ENCODE measurements at places on chromosomes 4 and X.

DNA sequence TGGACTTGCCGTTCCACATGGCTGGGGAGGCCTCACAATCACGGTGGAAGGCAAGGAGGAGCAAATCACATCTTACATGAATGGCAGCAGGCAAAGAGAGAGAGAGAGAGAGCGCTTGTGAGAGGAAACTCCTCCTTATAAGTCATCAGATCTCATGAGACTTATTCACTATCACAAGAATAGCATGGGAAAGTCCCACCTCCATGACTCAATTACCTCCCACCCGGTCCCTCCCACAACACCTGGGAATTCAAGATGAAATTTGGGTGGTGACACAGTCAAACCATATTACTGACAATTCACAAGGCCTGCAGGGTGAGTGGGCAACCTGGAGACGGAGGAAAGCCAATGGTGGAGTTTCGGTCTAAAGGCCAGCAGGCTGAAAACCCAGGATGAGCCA, 394.3 kb upstream of the TRAM1L1 start:
- DNase-seq = no peak

- DNase-seq = no peak
Measured at GRCh38 chr4:156036496-156036895, 82.8 kb upstream of the CTSO start.

GRCh38 chr4:89922848-89923416, 28.3 kb downstream of the MMRN1 start:
- DNase-seq = no peak

- no peak for DNase-seq
Measured at GRCh38 chrX:147537172-147537571, 374.5 kb upstream of the FMR1 start.

GRCh38 chr4:106286611-106287010, 29.4 kb downstream of the TBCK start:
- no peak for DNase-seq

DNA sequence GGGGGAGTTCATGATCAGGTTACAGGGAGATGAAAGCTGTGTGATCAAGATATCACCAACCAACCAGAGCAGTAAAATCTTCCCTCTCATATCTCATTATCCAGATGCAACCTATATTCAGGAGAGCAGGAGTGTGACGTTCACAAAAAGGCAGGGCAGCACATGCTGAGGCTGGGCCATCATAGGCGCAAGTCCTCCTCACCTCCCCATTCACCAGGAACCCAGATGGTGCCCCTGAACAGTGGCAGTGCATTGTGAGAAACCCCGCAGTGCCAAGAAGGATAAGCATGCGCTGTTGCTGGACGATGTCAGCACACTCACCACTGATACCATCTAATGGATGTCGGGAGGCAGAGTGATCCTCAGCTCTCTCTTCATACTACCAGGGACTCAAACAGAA, 170.9 kb downstream of the COL25A1 start:
- DNase-seq = no peak

DNA sequence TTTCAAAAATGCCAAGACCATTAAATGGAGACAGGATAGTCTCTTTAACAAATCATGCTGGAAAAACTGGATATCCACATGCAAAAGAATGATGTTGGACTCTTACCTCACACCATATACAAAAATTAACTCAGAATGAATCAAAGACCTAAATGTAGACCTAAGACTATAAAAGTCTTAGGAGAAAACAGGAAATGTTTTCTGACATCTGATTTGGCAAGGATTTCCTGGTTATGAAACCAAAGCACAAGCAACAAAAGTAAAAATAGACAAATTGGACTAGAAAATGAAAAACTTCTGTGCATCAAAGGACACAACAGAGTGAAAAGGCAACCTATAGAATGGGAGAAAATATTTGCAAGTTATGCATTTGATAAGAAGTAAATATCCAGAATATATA, 37.6 kb downstream of the ARFIP1 start:
- DNase-seq = no peak

DNA sequence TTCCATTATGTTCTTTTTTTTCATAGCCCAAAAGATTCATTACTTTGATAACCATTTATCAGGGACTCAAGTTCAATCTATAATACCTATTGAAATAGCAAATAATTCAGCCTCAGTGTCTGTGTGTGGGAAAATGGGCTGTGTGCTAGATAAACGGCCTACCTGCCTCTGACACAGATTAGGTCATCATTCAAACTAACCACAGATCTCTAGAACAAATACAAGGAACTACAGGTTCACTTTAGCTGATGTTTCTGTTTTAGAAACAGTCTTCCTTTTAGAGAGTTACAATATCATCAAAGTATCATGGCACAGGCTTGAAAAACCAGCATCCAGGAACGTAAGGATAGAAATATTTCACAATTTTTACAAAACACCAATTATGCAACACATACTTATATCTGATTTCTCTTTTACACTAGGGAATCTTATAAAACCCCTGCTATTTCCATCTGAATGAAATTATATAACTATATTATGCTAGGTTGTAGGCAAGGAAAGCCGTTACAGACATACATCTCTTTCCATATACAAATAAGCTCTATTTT, 56.6 kb upstream of the MAB21L2 start:
- DNase-seq = no peak

GRCh38 chrX:43716696-43717095, 60.6 kb downstream of the MAOA start:
- no peak for DNase-seq

DNA sequence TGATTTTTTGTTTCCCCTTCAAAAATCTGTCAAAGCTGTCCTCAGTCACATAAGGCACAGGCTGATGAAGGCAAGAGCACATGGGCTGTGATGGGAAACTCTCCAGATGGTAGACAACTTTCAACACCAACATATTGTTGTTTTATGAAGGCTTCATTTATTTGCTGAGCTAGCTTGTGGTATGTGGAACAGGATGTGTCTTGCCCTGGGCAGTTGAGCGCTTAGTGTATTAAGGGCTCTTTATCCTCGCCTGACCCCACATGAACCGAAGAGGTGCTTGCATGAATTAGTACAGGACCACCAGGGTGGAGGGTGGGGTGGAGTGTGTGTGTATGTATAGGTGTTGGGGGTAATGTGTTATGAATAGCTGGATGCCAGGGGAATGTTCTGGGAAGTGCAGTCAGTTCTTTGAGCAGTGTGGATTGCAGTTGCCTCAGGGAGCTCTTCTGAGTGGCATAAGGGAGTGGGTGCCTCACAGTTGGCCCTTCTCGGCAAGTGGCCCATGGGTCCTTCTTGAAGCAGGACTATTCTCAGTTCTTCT, 103.1 kb downstream of the PHEX start:
- no peak for DNase-seq

DNA sequence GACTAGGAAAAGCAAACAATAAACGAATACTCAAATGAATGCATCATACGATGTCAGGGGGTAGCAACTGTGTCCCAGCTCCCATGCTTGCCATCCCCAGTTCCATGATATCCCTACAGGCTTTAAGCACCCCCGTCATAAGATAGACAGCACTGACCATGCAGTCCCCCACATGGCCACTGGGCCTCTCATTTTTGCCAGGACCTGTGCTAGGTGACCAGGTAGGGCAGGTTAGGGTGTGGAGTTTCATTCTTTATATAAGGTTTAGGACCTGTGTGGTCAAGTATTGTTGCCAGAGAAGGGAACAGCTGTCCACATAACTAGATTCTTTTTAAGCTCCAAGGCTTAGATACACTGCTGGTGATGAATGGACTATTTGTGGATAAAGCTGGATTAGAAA, 9.7 kb downstream of the PPEF2 start:
- no peak for DNase-seq

DNA sequence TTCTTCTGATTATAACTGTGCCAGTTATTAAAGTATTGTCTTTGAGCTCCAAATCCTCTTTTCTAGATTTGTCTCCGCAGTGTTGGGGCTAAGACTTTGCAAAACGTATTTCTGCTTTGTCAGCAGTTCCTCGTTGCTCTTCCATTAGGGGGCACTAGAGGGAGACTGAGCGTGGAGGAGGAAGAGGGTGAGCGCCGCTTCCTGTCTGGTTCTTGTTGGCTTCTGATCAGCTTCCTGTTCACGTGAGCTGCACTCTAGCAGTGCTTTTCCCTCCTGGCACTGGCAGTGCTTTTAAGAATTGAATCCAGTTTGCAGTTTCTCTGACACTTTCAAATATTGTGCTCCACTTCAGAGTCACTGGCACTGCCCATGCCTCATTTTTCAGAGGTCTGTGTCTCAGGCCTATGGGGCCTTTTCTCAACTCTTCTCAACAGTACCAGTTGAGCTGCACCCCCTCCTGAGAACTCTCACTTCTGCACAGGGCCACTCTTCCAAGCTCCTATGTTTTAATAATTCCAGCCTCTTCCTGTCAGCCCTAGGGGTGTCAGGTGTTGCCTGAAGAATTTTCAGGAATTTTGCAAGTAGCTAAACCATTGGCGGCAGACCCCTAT, 54.4 kb upstream of the LCORL start:
- DNase-seq = no peak

DNA sequence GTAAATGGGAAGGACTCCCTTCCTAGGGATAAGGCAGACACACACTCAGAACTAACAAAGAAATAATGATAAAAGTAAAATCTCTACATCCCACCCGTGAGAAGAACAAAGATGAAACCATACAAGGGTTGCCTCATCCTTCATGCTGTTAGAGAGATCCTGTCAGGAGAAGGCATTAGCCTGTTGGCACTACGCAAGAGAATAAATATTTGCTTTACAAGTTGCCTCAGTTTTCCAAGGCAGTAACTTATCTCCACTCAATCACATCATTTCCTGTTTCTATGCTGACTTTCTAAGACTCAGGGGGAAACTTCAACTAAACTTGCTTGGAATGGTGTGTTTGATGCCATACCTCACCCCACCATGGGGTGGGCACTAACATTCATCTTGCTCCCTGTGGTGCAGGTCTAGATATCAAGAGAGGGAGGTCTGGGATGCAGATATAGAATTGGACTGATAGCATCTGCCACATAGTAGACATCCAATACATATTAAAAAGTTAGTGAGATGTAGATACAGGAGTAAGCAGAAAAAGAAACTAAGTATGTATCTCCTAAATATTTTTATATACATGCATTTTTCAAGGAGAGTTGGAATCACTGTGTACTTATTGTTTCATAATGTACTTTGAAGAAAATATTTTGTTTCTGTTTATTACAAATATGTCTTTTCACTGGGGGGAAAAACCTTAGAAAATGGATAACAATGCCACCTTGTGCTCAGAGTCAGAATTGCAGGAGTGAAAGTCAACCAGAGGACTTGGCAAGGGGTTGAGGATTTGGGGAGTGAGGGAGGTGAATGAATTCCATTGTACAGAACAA, 57.2 kb upstream of the BEX4 start:
- peak; percentile 7 for DNase-seq

GRCh38 chr4:169080981-169081380, 70.9 kb upstream of the CBR4 start:
- DNase-seq = no peak

DNA sequence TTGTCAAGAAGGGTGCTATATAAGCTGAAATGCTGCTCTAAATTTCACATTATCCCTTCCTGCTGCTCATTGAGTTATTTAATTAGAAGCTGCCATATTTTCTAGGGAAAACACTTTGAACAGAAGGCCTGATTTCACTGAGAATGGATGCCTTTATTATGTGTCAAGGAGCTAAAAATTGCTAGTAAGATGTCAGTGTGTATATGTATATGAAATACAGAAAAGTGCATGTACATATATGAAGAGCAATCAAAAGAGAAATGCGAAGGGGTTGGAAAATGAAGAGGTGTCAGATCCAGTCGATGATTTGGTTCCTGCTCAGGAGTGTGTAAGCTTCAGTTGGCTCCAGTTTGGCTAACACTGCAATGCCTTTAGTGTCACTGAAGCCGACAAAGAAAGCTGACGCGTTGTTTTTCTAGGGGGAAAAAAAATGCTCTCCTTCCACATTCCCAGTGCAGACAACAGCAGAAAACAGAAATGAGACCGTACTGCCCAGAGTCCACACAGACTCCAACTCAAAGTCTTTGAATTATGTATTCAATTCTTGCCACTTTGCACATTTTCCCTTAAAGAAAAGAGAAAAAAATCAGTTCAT, 154.2 kb downstream of the NHS start:
- DNase-seq = no peak

- DNase-seq = no peak
Measured at GRCh38 chr4:19983072-19983471, 268.6 kb upstream of the SLIT2 start.

GRCh38 chr4:54371173-54371572, 142.1 kb downstream of the PDGFRA start:
- no peak for DNase-seq

- DNase-seq = no peak
Measured at GRCh38 chr4:182206266-182206665, 36.9 kb upstream of the TENM3 start.

DNA sequence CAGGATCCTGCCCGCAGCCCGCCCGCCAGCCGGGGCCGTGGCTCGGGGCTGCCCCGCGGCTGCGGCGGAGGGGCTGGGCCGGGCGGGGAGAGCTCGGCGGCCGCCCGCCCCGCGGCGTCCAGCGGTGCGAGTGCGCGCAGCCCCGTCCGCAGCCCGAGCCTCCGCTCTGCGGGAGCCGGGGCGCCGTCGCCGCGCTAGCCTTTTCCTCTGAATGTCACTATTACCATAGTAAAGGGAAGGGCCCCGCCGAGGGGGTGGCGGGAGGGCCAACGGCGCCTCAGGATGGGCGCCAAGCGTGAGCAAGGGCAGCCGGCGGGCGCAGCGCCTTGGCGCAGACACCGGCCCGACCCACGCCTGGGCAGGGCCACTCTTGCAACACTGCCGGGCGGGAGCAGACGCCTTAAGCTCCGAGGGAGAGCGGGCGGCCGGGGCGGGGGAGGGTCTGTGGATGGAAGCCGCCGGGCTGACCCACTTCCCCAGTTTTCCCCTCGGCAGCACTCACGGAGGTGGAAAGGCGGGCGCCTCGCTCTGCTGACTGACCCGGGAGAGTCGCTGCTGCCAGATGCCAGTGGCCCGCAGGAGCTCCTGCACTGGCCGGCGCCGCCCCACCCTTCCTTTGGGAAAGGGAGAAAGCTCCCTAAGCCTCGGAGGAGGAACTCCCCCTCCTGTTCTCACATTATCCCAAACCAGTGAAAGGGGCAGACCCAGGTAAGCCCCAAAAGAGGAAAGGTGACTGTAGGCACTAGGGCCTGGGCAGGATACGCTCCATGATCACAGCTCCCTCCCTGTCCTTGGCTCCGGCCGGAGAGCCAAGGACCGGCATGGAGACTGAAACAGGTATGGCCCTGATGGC, 329.4 kb downstream of the HNRNPD start:
- DNase-seq = no peak

GRCh38 chrX:41164449-41164848, 79.2 kb downstream of the USP9X start:
- no peak for DNase-seq

GRCh38 chr4:11904846-11905739, 476.4 kb upstream of the HS3ST1 start:
- no peak for DNase-seq

DNA sequence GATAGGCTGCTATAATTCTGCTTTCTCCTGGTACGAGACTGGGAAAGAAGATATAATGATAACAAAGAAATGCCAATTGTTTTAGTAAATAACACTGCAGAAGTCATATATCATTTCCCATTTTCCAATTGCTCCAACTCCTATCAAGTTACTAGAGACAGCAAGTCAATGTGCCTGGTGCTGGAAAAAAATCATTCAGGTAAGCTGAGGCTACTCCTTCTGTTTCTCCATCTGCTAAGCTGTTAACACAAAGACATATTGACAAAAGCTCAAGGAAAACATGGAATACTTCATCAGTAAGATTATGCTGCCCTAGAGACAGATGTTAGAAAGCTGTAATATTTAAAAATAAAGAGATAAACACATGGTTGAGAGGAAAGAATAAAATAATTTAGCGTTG, 10.0 kb downstream of the NAA11 start:
- DNase-seq = no peak

GRCh38 chr4:183806341-183806740, 98.8 kb upstream of the STOX2 start:
- no peak for DNase-seq

- DNase-seq = no peak
Measured at GRCh38 chr4:17786567-17786966, 5.1 kb upstream of the FAM184B start.
